ENCODE measurements at places on chromosomes 6 and 20.

GRCh38 chr6:107319906-107320530 is 139.3 kb downstream of the PDSS2 start:
- DNase-seq: no peak

DNA sequence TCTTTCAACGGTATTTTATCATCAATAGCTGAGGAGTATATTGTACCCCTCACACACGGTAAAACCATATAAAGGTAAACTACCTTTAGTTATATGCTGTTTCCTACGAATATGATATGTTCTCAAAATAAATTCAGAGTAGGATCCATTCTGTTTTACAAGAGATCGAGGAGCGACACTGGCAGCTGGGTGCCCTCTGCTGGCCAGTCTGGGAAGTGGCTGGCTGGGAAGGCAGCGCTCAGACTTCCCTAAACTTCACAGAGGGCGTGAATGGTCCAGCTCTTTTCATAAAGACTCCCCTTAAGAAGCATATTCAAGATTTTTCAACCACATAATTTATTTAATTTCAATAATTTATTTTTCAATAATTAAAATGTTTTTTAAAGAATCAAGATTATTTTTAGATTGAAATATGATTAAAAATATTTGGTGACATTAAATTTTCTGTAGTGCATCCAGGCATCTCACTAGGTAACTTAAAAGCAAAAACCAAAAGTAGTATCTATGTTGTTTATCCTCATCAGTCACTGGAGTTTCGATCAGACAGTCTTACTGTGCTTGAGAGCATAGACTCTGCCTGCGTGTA is 187.5 kb upstream of the PDE10A start:
- peak; percentile 65 for DNase-seq

GRCh38 chr6:144248476-144249301 is 36.4 kb upstream of the UTRN start:
- no peak for DNase-seq

- DNase-seq: no peak
These were observed 27.8 kb downstream of the LRRC1 start for GRCh38 chr6:53822401-53823125.

DNA sequence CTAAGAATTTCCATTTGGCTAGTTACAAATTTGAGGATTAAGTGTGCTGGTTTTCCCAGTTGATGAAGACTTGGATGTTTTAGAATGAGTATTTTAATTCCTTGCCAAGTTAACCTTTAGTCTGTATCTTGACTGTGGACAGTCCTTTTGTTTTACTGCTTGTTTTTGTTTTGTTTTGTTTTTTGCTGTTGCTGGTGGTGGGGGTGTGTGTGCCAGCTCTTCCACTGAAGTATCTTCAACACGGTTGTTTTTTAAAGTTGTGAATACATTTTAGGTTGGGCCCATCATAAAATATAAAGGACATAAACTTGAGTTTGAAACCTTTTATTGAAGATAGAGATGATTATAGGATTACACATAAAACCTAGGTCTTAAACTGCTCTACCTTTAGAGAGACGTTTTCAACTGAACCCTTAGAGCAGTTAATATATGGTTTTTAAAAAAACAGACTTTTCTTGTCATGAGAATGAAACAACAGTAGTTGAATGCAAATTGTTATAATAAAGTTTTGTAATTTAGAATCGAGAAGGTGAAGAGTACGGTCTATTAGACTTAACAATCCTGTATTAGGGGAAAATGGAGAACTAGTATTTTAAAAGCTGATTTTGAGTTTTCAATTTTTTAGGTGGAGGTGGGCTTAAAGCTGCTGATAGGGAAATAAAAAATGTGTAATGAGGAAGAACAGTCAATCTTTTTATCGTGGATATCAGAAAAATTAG is 4.0 kb downstream of the QKI start:
- DNase-seq: no peak

DNA sequence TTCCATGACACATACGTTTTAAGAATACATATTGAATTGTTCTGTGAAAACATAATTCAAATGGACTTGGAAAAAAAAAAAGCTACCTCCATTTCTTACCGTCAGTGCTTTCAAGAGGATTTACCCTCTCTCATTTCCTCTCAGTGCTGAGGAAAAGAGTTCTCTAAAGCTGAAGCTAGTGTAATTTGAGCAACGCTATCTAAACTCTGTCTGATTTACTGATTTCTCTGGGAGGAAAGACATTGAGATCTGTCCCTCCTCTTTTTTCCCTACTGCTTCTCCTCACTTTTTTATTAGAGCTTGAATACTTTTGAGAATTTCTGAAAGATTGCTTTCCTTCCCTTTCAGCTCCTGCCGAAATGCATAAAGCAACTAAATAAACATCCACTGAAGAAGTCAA is 41.2 kb upstream of the GRIK2 start:
- DNase-seq: no peak

- no peak for DNase-seq
These were observed 60.3 kb downstream of the VTA1 start for GRCh38 chr6:142207265-142207877.
